H4 (cell line): ENCODE measurements at places on chromosomes 3 and 15.

- DNase-seq, result no peak
Observed at GRCh38 chr3:157531301-157531660, 28.1 kb upstream of the VEPH1 start.

DNA sequence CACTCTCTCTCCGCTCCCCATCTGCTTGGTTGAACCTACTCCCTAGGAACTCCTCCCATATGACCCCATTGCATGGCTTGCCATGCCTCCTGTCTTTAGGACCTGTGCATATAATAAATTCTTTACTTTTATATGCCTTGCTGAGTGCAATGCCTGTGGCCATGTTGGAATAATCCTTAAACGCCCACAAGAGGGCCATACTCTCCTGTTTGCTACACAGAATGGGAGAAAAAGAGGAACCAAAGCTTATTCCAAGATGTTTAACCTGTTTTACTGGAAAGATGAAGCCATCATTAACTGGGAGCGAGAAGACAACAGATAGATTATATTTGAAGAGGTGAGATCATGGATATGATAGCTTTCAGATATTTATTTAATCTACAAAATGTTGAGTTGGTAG, 1097.8 kb downstream of the NAALADL2 start:
- DNase-seq, result peak; percentile 22

- no peak for DNase-seq
Observed at GRCh38 chr15:58015565-58015964, 49.9 kb downstream of the ALDH1A2 start.

- no peak for DNase-seq
Observed at GRCh38 chr15:64740311-64741170, 34.8 kb downstream of the RBPMS2 start.

DNA sequence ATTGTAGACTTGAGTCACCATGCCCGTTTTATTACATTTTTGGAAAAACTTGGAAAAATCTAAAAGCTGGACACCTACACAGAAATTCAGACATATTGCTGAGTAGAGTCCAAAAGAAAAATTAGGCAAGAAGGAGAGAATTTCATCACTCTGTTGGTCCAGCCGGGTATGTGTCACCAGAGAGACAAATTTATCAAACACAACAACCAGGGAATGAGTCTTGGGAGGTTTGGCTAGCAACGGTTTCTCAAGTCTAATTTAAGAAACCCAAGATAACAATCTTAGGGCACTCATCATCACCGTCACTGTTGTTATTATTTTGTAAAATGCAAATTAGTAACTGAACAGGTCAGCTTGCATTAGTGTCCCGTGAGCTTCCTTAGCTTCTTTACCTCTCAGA, 197.5 kb upstream of the C2CD4B start:
- DNase-seq, result no peak

GRCh38 chr15:80309769-80310384, 57.9 kb upstream of the CTXND1 start:
- DNase-seq, result peak; percentile 25

DNA sequence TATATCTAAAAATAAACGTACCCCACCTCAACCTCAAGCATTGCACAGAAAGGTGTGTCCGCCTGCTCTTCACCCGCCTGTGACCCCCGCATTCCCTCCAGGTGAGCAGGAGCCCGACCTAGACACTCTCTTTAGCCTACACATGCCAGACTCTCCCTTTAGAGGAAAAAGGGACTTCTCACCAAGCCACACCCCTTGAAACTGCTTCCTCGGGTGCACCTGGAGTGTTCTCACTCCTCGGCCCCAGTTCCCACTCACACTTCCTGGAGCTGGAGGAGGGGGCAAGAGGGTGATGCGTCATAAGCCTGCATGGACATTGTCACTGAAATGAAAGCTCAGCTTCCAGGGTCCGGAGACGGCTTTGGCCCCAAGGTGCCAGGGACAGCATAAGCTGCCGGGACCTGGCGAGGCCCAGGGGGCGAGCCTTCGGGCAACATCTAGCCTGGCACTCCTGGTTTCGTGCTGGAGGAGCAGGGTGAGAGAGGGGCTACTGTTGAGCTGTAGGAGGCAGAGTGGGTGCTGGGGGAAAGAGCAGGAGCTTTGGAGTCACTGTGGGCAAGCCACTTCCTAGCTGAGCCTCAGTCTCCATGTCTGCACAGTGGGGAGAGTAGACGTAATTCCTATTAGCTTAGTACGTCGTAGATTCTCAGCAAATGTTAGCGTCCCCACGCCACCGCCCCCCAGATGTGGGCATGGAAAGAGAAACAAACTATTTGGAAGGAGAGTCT, 9.8 kb upstream of the MUC4 start:
- DNase-seq, result no peak

DNA sequence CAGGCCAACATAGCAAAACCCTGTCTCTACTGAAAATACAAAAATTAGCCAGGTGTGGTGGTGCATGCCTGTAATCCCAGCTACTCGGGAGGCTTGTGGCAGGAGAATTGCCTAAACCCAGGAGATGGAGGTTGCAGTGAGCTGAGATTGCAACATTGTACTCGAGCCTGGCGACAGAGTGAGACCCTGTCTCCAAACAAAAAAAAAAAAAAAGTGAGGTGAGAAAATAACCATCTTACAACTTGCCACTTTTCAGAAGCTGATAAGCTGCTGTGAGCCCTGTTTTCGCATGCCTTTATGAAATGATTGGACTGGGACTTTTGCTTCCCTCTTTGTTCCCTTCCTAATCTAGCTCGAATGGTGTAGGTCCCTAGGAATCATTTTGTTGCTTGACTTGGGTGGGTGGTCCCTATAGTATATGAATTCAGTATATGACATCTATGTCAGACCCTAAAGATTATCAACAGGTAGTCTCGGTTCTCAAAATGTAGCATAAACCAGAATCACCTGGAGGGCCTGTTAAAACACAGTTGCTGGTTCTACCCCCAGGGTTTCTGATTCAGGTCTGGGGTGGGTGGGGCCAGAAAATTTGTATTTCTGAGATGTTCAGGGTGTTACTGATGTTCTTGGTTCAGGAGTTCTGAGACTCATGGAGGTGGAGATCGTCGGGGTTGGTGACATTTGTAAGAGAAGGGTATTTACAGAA, 107.9 kb downstream of the FNDC3B start:
- DNase-seq, result no peak

DNA sequence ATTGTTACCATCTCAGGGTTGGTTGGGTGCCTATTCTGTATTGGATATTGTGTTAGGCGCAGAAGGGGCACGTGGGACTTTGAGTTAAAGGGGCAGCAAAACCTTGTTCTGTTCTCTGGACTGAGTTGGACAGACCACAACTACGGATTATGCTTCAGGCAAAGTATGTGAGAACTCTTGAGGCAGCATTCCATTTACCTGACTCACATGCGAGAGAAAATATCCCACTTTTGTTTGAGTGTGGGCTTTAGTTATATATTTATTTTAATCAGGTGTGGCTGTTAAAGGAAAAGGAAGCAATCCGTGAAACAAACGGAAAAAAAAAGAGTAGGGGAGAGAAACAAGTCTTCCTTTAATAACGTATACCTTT, 627 bp upstream of the PLS1 start:
- peak; percentile 56 for DNase-seq

DNA sequence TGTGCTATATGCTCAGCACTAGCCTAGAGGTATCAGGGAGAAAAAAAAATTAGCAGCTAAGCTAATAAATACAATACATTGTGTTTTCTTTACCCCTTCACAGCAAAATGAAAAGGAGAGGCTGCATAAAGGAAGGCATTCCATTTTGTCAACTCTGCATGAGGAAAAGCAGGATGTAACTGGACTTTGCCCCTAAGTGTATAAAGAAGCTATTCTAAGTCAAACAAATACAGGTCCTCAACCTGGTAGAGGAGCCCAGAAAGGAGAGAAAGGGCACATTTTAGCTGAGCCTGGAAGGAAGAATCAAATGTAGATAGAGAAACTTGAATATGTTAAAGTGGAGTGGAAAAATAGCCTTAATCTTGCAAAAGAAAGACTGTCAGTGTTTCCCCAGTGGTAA, 89.0 kb upstream of the SPRED1 start:
- DNase-seq, result no peak

- no peak for DNase-seq
Observed at GRCh38 chr3:153166206-153166605, 4.2 kb downstream of the RAP2B start.

DNA sequence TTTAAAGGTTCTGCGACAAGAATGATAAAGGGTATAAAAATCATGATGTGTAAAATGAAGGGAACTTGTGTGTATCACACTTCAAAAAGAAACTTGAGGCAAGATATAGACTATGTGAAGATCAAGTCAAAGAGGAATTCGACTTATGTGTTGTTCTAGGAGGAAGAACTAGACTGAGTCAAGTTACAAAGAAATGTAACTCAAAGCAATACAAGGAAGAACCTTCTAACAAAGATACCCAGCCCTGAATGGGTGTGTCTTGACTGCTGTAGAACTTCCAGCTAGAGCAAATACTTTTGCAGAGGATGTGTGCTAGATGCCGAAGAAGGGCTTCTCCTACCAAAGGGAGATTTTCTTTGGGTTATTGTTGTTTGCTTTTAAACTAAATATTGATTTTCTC, 2.4 kb downstream of the SLC49A4 start:
- DNase-seq, result no peak

DNA sequence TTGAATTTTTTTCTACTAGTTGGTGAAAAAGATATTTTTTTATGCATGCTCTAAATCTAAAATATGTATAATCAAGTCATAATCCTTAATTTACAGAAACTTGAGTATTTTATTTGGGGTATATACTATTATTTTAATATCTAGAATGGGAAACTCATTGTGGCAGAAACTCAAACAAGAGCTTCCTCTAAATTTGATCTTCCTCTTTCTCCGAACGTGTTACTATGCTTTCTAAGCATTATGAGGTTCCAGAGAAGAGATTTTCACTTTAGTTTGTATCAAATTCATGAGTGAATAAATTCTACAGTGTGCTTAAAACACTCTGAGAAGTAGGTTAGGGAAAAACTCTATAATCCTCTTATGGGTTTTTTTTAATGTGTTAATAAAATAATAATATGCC, 173.1 kb downstream of the POTEB3 start:
- DNase-seq, result no peak

DNA sequence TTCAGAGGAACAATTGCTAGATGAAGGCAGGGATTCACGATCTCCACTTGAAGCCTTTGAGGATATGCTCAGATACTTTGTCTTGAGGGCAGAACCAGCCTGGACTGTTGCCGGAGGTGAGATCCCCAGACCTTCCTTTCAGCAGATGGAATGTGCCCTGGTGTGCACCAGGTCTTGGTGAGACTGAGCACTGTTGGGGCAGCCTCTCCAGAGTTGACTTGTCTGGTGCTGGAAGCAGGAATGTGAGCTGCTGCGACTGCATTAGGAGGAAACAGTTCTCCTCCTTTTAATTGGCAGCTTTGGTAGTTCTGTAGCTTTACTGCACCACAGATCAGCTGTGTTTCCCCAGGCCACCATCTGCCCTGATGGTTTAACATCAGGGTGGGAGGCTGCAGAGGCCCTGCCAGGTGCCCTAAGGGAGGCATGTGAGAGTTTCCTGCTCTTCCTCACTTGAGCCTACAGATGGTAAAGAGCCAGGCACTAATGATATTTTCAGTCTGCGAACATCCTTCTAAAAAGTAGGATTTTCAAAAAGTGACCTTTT, 58.5 kb downstream of the CTDSPL start:
- DNase-seq, result no peak

DNA sequence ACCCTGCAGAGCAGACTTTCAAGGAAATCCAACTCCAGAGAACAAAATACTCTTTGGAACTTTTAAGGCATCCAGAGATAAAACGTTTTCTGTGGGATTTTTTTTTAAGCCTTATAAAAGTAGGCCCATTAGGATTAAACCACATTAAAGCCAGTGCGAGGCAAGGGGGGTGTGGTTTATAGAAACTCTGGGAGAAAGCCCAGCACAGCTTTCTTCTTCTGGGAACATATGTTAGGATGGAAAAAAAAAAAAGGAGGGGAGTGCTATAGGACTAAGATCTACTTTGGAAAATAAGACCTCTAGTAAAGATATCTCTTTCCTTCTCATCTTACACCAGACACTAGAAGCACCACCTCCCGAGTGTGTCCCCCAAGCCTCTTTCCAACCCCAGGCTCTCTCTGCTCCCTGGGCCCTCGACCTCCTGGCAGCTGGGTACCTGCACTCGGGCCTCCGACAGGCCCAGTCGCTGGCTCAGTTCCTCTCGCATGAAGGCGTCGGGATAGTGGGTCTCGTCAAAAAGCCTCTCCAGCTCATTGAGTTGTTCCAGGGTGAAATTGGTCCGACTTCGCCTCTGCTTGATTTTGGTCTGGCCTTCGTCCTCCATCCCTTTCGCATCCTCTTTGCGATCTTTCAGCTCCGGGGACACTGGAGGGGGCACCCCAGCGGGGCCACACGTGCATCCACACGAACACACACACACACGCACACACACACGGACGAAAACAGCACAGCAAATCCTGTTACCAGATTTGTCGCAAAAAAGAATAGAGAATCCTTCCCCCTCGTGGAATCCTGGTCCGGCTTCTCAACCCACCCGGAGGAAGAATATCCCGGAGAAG, 3.8 kb downstream of the SHOX2 start:
- DNase-seq, result no peak

GRCh38 chr3:113287803-113288648, 76.7 kb downstream of the BOC start:
- DNase-seq, result peak; percentile 64

- DNase-seq, result no peak
Observed at GRCh38 chr3:185164428-185165217, 11.8 kb upstream of the C3orf70 start.

GRCh38 chr3:107848351-107848915, 242.4 kb downstream of the CD47 start:
- DNase-seq, result no peak

GRCh38 chr3:111080413-111080812, 8.8 kb downstream of the NECTIN3 start:
- peak; percentile 40 for DNase-seq

DNA sequence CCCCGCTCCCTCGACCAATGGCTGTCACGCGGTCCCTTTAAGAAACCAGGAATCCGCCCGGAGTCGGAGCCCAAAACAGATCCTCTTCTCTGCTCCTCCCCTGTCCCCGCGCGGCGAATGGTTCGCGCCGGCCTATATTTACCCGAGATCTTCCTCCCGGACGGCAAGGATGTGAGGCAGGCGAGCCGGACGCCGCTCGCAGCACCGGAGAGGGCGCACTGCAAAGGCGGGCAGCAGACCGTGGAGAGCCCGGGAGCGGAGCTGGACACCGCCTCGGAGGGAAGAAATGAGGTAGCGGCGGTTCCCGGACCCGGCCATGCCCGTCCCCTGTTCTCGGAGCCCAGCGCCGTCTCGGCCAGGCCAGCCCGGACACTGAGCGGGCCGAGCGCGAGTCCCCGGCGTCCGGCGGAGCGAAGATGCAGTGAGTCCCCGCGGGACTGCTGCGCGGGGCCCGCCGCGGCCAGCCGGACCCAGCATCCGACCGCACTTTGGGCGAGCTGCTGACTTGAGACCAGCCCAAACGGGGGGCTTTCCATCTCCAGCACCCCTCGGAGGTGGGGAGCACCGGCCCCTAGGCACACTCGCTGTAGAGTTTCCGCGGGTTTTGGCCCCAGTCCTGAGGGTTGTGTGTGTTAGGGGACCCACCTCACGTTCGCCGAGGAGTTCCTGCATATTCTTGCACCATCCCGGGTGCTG, at the start of gene FAM43A:
FAM43A (plus strand) TSS at position 166 of the 696 bp plus-strand sequence. CDS start 944 bp downstream, outside the sequence.
- DNase-seq, result peak; percentile 94

DNA sequence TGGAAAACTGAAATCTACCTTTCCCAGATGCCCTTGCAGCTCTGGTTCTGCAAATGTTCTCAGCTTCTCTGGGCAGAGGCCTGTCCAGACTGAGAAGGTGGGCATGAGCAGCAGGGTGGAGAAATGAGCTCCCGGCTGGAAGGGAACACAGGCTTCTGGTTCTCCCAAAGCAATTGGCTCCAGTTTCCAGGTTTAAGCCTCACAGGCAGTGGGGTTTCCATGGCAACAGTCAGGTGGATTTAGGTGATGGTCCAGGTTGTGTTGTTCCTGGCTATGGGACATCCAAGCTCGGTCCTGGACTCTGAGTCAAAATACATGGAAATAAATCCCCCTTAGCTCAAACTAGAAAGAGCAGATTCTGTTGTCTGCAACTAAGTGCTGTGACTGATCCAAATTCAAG, 94.6 kb upstream of the IQSEC1 start:
- DNase-seq, result no peak
